ENCODE measurements at places on chromosomes 11 and 22.

DNA sequence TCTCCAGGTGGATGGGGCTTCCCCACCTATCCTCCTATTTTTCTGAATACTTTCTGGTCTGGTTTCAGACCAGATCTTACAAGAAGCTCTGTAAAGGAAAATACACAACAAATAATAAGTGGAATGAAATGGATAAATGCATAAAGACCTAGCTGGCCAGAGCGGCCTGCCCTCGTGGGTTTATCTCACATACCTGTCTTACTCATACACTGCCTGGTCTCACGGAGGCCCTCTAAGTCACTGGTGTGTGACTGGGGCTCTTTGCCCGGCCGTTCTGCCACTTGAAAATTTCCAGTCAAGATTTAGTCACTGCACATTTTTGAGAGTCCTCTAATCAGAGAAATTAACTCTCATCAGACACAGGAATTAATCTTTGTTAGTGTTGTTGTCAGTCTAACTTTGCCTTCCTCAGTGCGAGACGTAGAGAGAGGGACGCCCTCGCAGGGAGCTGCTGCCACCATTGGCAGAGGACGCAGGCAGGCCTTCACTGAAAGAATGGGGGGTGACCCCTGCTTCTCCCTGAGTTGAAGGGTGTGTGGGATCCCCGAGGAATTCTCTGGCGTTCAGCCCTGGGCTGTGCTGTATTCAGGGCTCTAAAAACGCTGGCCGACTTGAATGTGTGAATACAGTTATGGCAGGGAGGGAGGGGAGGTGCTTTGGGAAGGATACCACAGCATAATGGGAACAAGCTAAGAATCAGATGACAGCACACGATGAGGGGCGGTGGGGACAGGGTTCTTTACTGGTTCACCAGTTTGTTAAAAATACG lies 46.3 kb upstream of the CADM1 start:
- no peak for DNase-seq

DNA sequence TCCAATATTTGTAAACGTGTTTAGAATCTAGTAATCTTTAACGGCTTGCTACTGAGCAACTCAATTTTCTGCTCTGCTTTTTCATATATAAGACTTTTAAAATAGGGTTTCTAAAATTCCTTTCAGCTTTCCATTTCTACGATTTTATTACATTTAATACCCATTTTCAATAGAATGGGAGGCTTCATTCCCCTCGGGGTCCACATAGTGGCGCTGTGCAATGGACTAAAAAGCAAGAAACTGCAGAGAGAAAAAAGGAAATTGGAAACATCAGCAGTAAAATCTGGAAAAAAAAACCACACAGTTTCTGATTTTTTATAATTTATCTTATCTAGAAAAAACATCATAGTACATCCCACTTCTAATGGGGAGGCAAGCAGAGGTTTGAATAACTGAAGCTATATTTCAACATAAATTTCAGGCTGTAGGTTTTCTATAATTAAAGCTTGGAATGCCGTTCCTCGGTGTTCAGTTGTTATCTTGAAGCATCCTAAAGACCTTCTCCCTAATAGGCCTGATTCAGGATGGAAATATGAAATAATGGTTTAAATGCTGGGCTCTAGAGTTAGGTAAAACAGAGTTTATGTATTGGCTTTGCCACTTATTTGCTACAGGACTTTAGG lies 18.7 kb upstream of the JHY start:
- DNase-seq: no peak

GRCh38 chr22:45972091-45972888 lies 4.7 kb downstream of the WNT7B start:
- DNase-seq: no peak

GRCh38 chr11:2249189-2249916 lies 21.0 kb downstream of the ASCL2 start:
- DNase-seq: no peak

- DNase-seq: no peak
Observed at GRCh38 chr11:76102802-76103201, 103.5 kb downstream of the WNT11 start.

GRCh38 chr11:76856571-76856970 lies 4.1 kb upstream of the ACER3 start:
- no peak for DNase-seq

DNA sequence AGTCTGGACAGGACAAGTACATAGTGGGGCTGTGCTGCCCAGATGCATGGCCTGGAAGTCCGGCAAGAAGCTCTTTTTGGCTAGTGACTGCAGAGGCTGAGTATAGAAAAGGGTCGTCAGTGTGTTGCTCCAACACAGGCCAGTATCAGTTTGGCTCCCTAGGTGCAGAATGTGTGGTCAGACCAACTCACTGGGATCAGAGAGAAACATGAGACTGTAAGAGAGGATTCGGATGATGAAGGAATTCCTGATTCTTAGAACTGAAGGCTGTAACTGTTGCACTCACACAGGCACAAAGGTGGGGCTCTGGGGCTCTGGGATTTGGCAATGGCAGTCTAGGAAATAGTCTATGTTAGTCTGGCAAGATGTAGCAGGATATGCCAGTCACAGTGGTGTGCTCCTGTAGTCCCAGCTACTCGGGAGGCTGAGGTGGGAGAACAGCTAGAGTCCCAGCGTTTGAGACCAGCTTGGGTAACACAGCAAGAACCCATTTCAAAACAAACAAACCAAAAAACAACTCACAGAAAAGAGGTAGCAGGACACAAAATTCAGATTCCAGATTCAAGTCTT lies 11.1 kb upstream of the UPB1 start:
- DNase-seq: no peak

GRCh38 chr11:44334356-44335004 lies 24.5 kb upstream of the ALX4 start:
- DNase-seq: no peak

DNA sequence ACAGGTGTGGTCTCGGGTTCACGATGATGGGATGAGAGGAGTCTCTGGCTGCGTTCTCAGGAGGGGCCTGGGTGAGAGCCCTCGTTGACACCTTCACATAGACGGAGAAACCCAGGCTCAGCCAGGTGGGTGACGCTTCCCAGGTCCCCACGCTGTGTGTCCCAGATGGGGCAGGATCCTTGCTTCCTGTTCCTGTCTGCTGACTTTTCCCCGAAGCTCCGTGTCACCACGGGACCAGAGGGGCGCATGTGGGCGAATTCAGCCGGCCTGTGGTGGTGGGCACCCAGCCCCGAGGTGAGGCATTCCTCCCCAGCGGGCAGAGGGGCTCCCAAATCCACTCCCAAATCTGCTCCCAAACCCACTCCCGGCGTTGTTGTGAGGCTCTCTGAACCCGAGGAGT lies 732.8 kb downstream of the BRD1 start:
- DNase-seq: no peak

GRCh38 chr11:57798905-57799559 lies 37.4 kb downstream of the CTNND1 start:
- no peak for DNase-seq

GRCh38 chr11:96783311-96783710 lies 393.5 kb downstream of the JRKL start:
- DNase-seq: no peak

DNA sequence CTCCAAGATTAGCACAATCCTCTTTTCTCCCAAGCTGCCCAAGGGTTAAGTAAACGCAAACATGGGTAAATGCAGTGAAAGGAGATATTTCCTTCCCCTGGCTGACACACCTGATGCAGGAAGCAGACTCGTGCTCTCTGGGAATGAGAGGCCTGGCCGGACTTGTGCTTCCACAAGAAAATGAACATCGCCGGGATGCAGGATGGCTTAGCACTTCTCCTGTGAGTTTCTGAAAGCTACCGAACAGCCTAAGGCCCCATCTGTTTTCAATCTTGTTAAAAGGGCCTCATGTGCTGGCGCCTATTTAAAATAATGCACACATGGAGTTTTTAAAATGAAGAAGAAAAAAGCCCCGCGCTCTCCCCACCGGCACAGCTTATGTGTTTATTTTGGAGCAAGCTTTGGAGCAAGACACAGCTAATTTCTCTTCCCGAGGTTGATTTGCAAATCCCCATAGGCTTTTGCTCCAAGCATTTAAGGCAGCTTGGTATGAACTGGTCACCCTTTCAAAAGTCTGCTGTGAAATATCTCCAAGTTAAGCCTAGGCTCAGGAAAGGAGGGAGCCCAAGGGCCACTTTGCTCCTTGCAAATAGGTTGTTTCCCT lies 100.9 kb downstream of the SYN3 start:
- DNase-seq: no peak

DNA sequence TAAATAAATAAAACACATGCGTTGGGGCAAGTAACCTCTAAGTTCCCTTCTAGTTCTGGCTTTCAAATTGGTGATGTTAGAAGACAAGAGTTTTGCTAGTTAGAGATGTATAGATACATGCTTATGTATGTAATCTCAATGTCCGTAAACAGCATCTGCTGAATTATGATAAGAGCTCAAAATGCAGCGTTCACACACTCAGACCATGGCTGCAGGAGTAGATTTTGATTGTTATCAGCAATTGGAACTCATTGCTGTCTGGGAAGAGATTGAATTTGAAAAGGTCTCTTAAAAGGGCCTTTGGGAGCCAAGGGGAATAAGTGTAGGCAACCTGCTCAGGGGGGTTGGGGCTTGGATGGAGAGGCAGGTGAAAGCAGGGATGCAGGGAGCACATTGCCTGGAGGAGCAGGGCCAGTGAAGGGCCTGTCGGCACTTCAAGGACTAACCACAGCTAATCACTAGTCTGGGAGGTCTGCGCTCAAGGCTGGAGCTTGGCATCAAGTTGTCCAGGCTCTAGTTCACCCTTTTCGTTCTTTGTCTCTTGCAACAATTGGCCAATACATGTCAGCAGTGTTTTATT lies 2.7 kb upstream of the RAG1 start:
- DNase-seq: no peak

- no peak for DNase-seq
Observed at GRCh38 chr11:71164186-71164585, 88.2 kb downstream of the SHANK2 start.

DNA sequence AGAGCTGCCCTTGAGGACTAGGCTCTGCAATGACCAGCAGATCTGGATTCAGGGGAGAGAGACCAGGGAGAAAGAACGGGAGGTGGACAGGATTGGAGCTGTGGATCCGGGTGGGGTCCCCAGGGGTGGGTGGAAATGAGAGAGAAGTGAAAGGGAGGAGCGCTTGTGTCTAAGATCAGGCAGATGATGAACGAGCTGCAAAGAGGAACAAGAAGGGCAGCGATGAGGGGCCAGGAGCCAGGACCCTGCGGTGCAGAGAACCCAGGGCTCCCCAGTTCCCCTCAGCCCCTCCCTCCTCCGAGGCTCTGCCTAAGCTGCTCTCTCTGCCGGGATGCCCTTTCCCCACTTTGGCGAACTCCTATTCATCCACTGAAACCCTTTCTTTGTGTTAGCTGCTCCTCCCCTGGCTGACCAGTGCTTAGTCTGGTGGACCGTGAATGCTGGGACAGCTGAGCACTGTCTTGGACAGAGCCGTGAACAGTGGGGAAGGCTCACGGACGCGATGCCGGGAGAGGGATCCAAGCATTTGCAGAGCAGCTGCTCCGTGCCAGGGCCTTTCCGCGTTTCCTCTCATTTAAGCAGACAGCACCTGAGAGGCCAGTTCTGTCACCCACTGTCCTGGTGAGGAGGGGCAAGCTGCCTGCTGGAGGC lies 35.9 kb downstream of the SHISAL1 start:
- no peak for DNase-seq

DNA sequence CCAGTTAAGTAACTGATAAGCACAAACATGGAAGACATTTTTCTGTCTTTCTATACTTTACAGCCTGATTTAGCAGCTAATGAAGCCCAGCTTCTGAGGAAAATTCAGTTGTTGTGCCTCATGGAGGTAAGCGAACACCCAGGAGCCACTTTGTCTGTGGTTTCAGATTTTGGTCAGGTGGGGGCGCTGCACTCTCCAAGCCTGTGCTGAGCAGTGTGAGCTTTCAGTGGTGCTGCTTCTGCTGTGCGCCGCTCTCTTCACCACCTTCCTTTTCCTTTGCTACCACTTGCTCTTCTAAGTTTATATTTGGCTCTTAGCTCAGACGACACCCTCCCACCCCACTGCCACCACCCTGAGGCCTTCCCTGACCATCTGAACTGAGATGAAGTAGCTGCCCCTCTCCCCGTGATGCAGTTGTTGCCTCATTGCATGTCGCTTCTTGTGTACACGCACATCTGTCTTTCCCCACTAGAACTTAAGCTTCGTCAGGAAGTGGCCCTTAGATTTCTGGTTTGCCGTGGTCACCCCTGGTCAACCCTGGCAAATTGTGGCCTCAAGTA lies 14.0 kb downstream of the PSMD13 start:
- DNase-seq: no peak

DNA sequence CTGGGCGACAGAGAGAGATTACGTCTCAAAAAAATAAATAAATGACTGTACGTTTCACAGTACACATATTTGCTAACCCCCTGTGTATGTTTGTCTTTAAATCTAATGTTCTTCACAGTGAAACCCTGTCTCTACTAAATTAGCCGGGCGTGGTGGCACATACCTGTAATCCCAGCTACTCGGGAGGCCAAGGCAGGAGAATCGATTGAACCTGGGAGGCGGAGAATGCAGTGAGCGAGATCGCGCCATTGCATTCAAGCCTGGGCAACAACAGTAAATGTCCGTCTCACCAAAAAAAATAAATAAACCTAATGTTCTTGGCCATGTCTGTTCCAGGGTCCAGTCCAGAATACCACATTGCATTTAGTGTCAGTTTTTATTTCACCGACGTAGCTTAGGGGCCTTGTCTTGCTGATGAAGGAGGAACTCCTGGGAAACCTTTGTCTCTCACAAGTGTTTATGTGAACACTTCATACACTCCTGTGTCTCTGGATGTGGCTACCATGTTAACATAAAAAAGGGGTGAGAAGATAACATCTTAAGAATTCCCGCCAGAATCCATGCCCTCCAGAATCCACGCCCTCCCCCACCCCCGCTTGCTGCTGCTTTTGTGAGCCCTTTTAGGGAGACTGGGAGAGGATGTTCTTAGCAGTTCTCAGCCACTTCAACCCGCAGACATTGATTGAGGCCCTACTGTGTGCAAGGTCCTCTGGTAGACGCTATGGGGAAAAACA lies 5.0 kb upstream of the SERHL2 start:
- DNase-seq: no peak

DNA sequence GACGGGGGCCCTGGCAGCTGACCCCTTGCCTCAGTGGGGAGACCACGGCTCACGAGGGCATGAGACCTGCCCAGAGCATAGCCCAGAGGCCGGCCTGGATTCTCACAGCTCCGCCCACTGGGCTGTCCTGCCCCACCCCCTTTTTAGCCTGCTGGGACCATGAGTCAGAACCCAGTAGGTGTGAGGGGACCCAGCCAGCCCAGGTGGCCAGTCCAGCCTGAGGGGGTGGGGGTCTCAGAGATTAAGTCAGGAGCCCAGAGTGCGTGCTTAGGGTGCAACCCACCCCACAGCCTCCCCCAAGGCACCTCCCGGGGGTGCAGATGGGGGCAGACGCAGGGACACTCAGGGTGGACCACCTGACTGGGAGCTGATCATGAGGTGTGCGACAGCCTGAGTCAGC lies 40.1 kb upstream of the PPARA start:
- DNase-seq: no peak

GRCh38 chr11:113532697-113533424 lies 57.7 kb upstream of the DRD2 start:
- DNase-seq: peak; percentile 47

- DNase-seq: no peak
Observed at GRCh38 chr11:43922744-43923405, 19.6 kb upstream of the C11orf96 start.

- DNase-seq: no peak
Observed at GRCh38 chr11:64627371-64627770, 36.4 kb downstream of the SLC22A12 start.
